ENCODE measurements at places on chromosomes 4 and X. TPM values are rescaled to one million over a fixed set of nuclear protein-coding genes. Genes with fewer than 3 reads are reported as not detected.

SLC10A6 gene
- 7.9 TPM for total RNA-seq

TLR8 gene
- total RNA-seq = not detected

ZNF157 gene
- not detected for total RNA-seq

ANXA10 gene
- not detected for total RNA-seq

RAB9B gene
- 1.5 TPM for total RNA-seq

JAKMIP1 gene
- not detected for total RNA-seq

SLC2A9 gene
- total RNA-seq = 1.2 TPM

HELQ gene
- 17.0 TPM for total RNA-seq

OSTC gene
- 270 TPM for total RNA-seq

PHOX2B gene
- not detected for total RNA-seq

Measured in dermis lymphatic vessel endothelial cell (primary cell).